CD4-positive, alpha-beta T cell treated with Interleukin-17A for 1 hour (primary cell): ENCODE measurements at places on chromosomes 3 and 15.

DNA sequence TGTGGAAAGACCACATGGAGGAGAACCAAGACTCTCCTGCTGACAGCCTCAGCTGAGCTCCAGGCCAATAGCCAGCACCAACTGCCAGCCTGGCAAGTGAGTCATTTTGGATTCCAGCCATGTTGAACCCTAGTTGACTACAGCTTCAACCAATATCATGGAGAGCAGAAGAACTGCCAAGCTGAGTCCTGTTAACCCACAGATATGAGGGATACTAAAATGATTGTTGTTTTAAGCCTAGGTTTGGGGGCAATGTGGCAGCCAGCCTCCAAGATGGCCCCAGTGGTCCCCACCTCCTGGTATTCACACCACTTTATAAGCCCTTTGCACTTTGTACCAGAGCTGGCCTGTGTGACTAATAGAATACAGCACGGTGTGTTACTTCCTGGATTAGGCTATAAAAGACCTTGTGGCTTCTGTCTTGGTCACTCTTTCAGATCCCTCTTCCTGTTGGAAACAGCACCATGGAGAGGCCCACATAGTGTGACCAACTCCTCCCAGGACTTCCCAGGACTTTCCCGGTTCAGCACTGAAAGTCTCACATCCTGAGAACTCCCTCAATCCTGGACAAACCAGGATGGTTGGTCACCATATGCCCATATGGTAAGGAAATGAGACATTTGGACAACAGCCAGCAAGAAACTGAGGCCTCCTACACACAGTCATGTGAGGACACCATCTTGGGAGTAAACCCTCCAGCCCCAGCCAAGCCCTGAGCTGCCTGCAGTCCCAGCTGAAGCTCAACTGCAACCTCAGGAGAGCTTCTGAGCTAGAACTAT lies 32.4 kb upstream of the CDV3 start:
- DNase-seq: no peak

GRCh38 chr3:102054543-102055080 lies 205.3 kb downstream of the NFKBIZ start:
- DNase-seq: no peak

DNA sequence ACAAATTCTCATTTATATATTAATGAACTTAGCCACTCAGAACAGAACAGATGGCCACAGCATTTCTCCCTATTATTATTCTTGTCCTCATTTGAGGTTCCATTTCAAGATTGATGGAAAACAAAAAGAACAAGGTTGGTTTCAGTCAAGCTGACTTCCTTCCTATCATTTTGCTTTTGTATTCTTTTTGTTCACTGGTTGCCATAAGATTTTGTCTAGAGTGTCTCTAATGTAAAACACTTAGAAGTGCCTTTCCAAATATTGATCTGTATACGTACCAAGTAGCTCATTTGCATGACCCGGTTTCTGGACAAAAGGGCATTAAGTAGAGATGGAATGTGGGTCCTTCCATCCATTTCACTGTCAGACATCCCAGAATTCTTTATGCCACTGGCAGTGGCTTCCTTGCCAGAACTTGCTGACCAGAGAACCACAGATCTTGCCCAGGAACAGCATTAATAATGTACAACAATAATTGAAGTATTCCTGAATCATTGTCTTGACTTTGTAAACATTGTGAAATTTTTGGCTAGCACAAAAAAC lies 63.8 kb downstream of the PEX5L start:
- DNase-seq: no peak

DNA sequence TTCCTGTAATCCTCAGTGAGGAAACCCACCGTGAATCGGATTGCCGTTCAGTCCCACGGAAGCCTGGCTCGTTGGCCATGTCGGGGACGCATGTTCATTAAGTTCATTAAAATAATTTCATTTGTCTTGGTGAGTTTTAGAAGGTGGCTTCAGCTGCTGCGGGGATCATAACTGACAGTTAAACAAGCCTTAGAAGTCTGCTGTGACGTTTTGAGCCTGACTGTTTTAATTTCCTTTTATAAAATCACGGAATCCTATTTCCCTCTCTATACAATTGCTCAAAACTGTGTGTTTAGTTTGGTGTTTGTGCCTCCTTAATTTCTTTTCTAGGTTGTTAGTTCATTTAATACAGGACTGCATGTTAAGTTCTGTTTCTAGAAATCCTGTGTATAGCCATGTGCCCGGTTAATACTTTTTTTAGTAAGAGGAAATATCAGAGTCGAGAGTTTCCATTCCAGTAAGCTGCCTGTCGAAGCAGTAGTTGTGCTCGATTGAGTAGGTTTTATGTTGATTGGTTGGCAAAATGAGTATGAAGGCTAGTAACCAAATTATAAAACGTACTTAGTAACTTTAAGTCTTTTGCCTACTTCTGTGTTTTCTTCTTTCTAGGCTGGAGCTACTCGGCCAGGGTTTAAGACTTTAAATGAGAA lies 705 bp downstream of the NIPA2 start:
- no peak for DNase-seq

DNA sequence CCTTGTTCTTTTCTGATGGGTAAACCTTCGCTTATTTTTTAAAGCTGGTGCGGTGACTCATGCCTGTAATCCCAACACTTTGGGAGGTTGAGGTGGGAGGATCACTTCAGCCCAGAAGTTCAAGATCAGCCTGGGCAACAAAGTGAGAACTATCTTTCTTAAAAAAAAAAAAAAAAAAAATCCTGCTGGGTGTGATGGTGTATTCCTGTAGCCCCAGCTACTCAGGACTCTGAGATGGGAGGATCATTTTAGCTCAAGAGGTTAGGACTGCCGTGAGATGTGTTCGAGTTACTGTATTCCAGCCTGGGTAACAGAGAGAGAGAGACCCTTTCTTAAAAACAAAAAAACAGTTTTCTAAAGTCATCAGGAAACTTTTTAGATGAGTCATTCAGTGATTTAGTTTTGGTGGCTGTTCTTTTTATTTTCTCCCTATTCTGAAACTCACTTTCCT lies 37.7 kb downstream of the SLMAP start:
- no peak for DNase-seq

GRCh38 chr15:88181613-88182012 lies 74.9 kb downstream of the NTRK3 start:
- no peak for DNase-seq
